Fibroblast of upper back skin (primary cell): ENCODE measurements at places on chromosomes 6 and 20.

GRCh38 chr6:166029506-166029905, 138.1 kb downstream of the TBXT start:
- peak; percentile 62 for DNase-seq

GRCh38 chr20:2709205-2709981, 16.8 kb downstream of the EBF4 start:
- DNase-seq = no peak

DNA sequence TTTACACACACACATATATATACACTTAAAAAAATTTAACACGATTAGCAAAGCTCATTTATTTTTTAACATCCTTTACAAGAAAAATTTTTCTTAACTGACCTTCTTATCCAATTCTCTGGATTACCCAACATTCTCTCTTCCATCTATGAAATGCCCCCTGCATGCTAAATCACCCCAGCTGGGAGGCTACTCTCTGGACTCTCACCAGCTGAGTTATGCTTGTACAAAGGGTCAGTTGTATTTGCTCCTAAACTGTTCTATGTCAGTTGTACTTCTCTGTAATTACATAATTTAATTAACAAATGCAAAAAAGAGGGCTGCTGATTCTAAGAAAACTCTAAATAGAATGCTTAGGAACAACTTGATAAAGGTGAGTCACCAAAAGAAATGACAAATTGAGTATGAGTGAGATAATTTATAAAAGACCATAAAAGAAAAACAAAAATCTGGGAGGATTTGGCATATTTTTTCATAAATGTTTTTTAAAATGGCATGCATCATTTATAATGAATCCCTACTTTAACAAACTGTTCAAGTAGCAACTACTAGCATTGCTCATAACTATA, 120.5 kb downstream of the KIF13A start:
- no peak for DNase-seq

DNA sequence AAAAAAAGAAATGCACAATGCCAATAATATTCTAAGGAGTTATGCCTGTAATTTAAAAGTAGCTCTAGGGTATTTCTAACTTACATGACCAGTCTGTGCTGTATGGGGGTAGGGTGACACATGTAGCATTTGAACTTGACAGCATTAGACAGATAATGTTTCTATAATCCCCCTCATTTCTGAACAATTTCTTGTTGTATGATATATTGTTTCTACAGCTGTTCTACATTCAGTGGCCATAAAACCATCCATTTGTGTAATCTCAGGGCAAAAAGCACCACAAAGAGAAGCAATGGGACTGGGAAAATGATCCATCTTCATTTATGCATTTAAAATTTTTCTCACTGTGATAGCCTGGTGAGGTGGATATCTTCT, 767.8 kb downstream of the TFAP2A start:
- no peak for DNase-seq

GRCh38 chr20:47455133-47456040, 46.3 kb upstream of the NCOA3 start:
- DNase-seq = no peak

- DNase-seq = no peak
Observed at GRCh38 chr20:23586735-23587525, 18.6 kb upstream of the CST9L start.

DNA sequence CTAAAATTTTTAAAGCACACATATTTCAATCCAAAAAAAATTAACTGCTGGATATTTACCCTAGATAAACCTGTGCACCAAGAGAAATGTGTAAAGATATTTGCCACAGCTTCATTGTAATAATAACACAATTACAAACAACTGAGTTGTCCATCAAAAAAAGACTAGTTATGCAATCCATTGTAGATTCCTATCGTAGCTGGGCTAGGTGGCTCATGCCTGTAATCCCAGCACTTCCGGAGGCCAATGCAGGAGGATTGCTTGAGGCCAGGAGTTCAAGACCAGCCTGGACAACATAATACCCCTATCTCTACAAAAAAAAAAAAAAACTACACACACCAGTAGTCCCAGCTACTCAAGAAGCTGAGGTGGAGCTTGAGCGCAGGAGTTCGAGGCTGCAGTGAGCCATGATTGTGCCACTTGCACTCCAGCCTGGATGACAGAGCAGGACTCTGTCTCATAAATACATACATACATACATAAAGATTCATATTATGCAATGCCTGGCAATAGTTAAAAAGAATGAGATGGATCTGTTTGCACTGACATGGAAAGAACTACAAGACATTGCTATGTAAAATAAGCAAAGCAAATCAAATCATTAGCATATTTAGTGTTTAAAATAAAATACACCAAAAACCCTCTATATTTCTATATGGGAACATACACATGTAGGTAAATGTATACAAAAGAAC, 56.5 kb upstream of the CCDC28A start:
- DNase-seq = no peak

- no peak for DNase-seq
Observed at GRCh38 chr20:6692566-6693173, 74.8 kb upstream of the BMP2 start.

- peak; percentile 60 for DNase-seq
Observed at GRCh38 chr6:142886431-142887170, 58.4 kb downstream of the HIVEP2 start.

- DNase-seq = peak; percentile 95
Observed at GRCh38 chr6:154510144-154510905, at the start of gene CNKSR3. CNKSR3 (minus strand) TSS chr6:154510685; CDS start chr6:154510114, 571 bp downstream.

DNA sequence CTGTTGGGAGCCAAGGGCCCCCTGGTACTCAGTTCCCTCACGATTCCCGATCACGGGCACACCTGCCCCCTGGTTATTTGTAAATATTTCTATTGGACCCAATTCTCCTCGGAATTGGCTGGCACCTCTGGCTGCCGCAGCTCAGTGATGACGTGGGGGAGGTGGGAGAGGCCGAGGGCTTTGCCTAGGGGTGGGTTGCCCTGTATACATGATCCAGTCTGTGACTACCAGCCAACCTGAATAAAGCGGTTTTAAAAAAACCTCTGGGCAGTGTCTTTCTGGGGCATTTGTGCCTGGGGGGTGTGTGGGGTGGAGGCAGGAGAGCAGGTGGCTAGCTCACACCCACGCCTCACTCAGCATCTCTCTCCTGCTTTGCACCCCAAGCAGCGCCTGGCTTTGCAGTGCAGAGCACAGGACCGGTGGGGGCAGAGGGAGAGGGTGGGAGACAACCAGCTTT, 42.2 kb downstream of the VSTM2L start:
- no peak for DNase-seq

DNA sequence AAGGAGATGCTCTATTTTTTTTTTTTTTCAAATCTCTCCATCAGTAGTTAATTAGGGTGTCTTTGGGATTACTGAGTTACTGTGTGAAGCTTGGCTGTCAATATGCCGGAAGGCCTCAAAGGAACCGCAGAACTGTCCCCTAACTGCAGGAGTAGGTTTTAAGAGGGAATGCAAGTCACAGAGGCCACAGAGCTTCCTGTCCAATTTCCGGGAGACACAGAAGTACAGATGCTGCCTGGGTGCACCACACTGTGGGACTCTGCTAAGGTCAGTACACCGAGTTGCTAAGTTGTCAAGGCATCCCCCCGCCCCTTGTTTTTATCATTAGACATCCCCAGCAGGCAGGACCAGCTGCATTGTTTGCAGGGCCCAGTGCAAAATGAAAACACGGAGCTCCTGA, 120.2 kb upstream of the RAB32 start:
- no peak for DNase-seq

- DNase-seq = no peak
Observed at GRCh38 chr6:41159415-41160082, 3.4 kb downstream of the TREM2 start.

DNA sequence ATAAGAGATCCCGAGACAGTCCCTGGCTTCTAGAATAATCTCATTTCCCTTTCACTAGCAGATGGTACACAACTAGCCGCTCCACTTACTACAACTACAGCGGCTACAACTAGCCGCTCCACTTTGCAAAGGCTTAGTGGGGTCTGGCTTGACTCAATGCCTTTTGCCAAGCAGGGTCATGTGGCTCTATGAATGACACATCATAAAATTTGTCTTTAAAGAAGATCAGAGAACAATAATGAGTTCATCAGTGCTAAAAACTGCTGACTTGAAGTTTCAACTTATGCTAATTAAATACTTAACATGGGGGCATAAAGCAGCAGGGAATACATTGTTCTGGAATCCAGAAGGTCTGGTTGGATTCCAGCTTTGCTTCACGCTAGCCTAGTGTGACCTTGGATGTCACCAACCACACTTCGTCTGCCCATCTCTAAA, 2.0 kb upstream of the MICAL1 start:
- DNase-seq = no peak

DNA sequence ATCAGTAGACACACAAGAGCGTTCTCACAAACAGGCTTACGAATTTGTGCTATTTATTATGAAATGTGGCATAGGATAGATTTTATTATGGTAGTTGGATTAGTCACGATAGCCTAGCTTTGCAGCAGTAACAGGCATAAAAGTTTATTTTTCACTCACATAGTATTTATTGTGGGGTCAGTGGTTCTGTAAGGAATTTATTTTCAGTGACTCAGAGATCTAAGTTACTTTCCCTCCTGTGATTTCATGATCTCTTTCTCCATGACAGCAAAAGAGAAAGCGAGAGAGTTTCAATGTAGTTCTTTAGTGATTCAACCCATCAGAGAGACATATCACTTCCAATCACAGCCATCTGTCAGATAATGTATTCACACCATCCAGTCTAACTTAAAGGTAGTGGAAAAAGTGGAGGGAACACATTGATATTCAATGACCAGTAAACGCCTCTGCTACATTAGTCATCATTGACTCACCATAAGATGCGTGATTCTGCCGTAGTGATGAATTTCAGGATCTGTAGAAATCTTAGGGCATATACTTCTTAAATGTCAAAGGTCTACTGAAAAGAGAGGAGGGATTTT, 605.5 kb downstream of the HDGFL1 start:
- peak; percentile 92 for DNase-seq

DNA sequence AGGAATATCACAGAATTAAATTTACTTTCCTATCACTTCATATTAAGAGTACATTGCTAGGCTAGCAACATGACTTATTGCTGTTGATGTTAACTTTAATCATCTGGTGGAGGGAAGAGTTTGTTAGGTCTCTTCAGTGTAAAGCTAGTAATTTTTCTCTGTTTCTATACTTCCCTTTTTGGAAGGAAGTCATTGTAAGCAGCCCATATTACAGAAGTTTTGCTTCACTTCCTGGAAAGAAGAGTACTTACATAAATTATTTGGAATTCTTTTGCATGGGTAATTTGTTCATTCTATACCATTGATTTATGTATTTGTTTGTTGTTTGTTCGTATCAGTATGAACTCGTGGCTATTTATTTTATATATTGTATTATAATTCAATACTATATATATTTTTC, 405.2 kb downstream of the RFPL4B start:
- no peak for DNase-seq

GRCh38 chr6:43877463-43878126, 107.6 kb downstream of the VEGFA start:
- DNase-seq = no peak

GRCh38 chr6:97947841-97948240, 664.8 kb upstream of the MMS22L start:
- peak; percentile 70 for DNase-seq

GRCh38 chr20:12605751-12606150, 403.0 kb upstream of the SPTLC3 start:
- DNase-seq = no peak

DNA sequence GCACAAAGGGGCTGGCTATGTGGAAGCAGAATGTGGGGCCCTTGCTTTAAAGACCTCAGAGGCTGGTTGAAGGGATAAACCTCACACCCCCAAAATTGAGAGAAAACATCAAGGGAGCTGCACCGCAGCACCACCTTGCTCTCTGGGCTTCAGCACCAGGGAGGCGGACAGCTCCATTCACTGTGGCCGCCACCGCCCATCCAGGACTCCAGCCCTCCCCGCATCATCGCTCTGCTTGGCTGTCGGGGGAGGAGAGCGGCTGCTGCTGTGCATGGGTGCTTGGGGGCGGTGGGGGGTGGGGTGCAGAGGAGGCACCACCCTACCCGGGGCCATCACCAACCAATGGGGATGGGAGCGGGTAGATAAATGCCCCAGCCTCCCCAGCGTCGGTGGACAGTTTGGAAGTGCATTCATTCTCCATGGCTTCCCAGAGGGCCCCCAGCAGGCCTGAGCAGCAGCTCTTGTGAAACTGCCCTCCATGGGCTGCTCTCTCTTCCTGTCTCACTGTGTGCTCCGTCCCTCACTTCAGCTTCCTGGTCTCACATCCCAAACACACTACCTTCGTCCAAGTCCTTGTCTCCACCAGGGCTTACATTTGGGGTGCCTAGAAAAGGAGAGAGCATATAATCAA, 75.7 kb upstream of the BHLHE23 start:
- peak; percentile 12 for DNase-seq

- DNase-seq = no peak
Observed at GRCh38 chr20:58327211-58327610, 17.7 kb downstream of the RAB22A start.

- peak; percentile 27 for DNase-seq
Observed at GRCh38 chr20:5364997-5365597, 48.3 kb upstream of the PROKR2 start.

GRCh38 chr20:34931771-34932170, 23.8 kb downstream of the GSS start:
- DNase-seq = no peak

DNA sequence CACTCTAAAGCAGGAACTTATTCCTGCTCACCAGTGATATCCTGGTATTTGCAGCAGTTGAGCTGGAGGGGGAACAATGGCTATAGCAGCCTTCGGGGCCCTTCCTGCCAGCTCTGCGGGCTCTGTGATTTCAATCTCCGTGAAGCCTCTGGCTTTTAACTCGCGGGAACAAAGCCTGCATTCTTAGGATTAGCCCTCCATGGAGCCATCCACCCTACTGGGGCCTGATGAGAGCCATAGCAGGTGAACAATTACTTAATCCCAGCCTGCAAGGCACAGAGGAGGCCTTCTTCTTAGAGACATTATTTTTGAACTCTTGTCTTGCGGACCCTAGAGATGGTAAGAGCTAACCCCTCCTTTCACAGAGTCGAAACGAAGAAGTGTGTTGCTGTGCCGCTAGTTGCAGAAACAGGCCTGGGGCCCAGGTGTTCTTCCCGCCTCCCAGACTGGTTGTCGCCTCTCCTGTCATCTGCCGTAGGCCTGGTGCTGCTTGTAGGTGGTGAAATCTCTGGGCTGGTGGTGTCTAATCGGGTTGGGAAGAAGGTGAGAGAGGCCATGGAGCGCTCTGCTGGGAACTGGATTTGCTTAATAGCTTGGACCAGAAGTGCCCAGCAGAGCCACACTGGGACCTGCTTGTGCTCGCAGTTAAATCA, 9.7 kb downstream of the GHRH start:
- no peak for DNase-seq
